KBM-7 (cell line): ENCODE measurements at places on chromosomes 2 and 18.

GRCh38 chr2:99180755-99181623 is at the start of the genes MITD1 and MRPL30:
Gene MITD1, minus strand, starts transcription at chr2:99181058. Its CDS starts 77 bp downstream, at chr2:99180981.
Gene MRPL30, plus strand, starts transcription at chr2:99181184. Its CDS starts 5,020 bp downstream, at chr2:99186204.
- DNase-seq, result peak; percentile 96

GRCh38 chr2:129061069-129061768 is 742.6 kb upstream of the HS6ST1 start:
- DNase-seq, result no peak

- DNase-seq, result no peak
Measured at GRCh38 chr2:207467716-207468347, 61.9 kb upstream of the CREB1 start.

- DNase-seq, result no peak
Measured at GRCh38 chr2:128214251-128214650, 104.4 kb downstream of the HS6ST1 start.

- no peak for DNase-seq
Measured at GRCh38 chr18:63320975-63321265, 1.4 kb upstream of the BCL2 start.

DNA sequence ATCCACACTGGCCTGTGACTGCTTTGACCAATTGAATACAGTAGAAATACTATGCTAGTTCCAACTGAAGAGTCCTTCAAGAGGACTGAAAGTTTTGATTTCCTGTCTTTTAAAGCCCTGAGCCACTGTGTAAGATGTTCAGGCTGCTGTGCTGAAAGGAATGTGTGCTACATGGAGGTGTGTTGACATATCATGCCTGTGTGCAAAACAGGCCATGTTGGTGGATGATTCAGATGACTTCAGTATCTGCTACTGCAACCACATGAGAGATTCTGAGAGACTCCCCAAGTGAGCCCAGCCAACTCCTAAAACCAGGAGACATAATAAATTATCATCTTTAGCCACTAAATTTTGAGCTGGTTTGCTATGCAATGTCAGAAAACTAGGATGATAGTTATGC is 662.9 kb downstream of the ZEB2 start:
- no peak for DNase-seq
